NCI-H2107 (cell line): ENCODE measurements at places on chromosomes 4 and X.

DNA sequence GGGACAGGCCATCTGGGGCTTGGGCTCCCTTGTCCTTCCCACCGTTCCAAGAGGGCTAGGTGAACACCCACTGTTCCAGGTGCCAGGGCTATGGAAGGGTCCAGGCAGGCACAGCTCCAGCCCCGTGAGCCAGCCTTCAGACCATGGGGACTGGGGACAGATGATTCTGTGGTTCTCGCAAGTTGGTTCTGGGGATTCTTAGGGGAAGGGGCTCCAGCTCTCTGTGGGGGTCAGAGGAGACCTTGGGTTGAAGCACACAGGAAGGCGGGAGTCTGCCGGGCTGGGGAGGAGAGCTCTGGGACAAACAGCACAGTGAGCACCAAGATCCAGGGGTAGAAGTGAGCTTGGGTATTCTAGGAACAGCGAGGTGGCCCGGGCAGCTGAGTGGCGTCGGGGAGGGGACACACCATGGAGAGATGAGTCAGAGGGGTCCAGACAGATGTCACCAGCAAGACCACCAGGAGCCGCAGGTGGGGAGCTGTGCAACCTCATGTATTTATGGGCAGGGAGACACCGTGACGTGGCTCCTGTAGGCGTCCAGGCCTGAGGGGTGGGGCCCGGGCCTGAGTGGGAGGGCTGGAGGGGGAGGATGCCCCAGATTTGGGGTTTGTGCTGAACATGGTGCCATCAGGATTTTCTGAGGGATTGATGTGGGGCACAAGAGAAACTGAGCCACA lies 48.8 kb upstream of the HMX1 start:
- DNase-seq: no peak

DNA sequence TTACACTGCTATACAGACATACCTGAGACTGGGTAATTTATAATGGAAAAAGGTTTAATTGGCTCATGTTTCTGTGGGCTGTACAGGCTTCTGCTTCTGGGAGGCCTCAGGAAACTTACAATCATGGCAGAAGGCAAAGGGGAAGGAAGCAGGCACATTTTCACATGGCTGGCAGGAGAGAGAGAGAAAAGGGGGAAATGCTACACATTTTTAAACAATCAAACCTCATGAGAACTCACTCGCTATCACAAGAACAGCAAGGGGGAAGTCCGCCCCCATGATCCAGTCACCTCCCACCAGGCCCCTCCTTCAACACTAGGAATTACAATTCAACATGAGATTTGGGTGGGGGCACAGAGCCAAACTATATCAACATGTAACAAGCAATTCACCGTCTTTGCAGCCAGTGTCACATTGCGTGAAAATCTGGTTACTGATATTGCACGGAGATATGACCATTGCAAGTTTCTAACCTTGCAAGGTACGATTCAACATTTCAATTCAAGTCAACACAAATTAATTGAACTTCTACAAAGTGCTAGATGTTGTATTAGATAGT lies 61.7 kb upstream of the RELL1 start:
- no peak for DNase-seq

DNA sequence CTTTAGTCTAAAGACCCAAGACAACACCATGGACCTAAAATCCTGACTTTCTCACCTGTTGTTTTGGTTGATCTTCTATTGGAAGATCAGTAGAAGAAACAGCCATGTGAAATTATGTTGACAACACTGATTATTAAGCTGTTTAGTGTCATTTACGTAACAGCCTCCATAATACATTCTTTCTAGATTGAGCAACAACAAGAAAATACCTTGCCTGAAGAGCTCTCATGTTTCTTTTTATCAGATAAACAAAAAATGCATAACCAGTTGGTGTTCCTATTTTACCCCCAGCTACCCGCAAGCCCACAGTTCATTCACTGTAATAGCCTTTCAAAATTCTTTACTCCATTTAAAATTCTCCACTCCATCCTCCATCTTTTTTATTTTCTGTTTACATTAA lies 20.5 kb downstream of the GPC4 start:
- no peak for DNase-seq

DNA sequence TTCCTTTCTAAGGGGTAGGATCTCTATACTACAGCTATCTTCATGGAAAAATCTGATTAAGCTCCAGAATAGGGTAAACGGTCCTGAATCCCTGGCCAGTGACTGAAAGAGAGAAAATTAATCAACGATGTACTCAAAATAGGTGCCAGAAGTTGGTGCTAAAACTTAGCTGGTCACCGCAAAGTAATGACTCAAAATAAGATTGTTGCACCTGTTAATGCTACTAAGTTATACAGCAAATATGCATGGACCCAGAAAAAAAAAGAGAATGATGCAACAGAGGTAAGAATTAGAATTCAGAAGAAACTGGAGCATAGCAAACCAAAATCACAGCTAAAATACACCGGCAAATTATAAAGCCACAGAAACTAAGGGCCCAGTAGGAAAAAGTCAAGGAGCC lies 239.7 kb upstream of the FAM241A start:
- DNase-seq: no peak

- no peak for DNase-seq
Measured at GRCh38 chr4:99817309-99817890, 773 bp downstream of the DAPP1 start.
